ENCODE measurements at places on chromosomes 4 and X.

DNA sequence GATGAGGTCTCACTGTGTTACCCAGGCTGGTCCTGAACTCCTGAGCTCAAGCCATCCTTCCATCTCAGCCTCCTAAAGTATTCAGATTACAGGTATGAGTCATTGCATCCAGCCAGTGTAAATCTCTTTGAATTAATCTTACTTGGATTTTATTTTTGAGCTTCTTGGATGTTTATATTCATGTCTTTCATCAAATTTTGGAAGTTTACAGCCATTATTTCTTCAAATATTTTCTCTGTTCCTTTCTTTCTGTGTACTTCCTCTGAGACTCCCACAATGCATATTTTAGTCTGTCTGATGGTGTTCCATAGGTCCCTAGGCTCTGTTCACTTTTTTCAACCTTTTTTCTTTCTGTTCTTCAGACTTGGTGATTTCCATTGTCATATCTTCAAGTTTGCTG is 34.9 kb downstream of the ZCCHC13 start:
- DNase-seq: no peak

DNA sequence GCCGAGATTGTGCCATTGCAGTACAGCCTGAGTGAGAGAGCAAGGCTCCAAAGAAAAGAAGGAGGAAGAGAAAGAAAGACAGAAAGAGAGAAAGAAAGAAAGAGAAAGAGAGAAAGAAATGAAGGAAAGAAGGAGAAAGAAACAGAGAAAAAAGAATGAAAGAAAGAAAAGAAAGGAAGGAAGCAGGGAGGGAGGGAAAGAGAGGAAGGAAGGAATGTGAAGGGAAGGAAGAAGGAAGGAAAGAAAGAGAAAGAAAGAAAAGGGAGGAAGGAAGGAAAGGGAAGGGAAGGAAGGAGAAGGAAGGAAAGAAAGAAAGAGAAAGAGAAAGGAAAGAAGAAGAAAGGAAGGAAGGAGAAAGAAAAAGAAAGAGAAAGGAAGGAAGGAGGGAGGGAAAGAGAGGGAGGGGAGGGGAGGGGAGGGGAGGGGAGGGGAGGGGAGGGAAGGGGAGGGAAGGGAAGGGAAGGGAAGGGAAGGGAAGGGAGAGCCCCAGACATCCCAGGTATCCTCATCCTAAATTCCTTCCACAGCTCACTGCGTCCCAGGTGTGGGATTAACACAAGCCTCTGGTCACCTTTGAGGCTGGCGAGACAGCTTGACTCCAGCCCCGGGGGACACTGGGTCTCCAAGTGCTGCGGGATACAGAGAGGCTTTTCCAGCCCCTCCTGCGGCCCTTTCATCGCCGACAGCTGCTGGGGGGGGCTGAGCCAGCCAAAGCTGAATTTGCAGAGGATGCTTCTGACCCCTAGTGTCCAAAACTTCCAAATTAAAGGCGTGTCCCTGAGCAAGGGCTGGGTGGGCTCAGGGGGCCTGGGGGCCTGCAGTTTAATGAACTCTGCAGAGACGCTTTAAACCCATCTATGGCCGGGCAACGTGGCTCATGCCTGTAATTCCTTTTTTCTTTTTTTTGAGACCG is 24.2 kb upstream of the CSF2RA start:
- no peak for DNase-seq

GRCh38 chrX:103513067-103513466 is 6.2 kb downstream of the RAB40A start:
- DNase-seq: no peak

DNA sequence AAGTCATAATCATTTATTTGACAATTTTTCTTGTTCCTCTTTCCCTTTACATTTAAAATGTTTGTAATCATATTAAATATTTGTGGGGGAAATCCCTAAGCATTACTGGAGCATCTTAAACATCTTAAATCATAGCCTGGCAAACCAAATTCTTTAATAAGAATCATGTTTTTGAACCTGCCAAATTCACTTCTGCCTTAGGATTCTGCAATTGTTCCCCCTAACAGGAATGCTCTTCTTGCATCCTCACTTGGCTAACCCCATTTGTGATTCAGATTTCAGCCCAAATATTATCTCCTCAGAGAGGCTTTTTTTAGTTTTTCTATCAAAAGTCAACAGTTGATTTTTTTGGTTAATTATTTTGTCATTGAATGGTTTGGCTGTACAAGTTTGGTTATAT is 241.1 kb downstream of the MAPK10 start:
- no peak for DNase-seq

GRCh38 chr4:55444827-55445226 is 49.1 kb downstream of the TMEM165 start:
- no peak for DNase-seq

GRCh38 chr4:36192922-36193321 is 51.4 kb downstream of the ARAP2 start:
- no peak for DNase-seq

DNA sequence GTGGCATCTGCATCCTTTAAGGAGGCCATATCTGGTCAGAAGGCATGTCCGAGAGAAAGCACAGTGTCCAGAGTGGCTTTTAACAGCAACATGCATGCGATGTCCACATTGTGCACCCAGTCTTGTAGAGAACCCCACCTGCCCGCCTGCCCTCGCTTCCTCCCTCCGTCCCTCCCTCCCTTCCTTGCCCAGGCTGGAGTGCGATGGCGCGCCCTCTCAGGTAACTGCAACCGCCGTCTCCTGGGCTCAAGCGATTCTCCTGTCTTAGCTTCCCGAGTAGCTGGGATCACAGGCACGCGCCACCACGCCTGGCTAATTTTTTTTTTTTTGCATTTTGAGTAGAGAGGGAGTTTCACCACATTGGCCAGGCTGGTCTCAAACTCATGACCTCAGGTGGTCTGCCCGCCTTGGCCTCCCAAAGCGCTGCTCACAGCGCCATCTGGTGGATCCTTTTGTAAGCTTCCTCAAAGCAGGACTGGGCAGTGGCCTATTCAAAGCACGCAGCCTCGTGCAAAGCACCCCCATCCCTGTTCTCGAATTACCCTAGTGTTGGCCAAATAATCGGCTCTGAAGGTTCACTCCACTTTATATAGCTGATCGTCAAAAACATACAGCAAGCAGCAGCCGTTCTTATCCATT is 15.0 kb downstream of the BRCC3 start:
- DNase-seq: peak; percentile 13

- DNase-seq: no peak
These were observed 11.7 kb upstream of the HTRA3 start for GRCh38 chr4:8257854-8258253.

DNA sequence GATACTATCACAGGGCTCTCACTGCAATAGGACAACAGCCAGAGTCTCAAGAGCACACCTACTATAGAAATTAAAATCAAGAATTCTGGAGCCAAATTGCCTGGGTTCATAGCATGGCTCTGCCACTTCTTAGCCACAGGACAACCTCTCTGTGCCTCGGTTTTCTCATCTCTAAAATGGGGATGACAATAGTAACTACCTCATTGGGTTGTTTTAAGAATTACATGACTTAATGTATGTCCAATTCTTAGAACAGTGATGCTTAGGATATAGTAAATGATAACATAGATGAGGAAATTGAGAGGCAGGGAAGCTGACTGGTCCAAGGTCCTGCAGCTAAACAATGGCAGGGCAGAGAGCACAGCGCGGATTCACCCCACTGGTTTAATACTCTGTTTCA is 11.0 kb upstream of the ODAPH start:
- DNase-seq: no peak

GRCh38 chr4:71186566-71187403 is 152.0 kb upstream of the SLC4A4 start:
- no peak for DNase-seq

DNA sequence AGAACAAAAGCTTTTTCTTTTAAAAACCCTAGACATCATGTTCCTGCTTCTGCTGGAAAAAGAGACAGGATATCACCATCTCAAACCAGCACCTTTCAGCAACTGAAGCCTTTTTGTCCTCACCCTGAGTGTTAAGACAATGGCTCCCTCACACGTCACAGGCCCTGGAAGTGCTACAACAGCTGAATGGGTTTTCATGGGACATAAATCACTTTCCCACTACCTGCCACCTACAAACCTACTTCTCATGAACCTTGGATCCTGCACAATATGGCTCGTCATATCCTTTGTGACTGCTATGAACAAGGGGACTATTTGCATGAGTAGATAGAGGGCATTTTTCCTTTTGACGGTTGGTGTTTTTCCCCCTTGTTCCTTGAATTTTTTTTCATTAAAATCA is 93.6 kb downstream of the TSPAN5 start:
- DNase-seq: no peak

GRCh38 chr4:24209906-24210305 is 320.1 kb upstream of the PPARGC1A start:
- DNase-seq: no peak

- no peak for DNase-seq
These were observed 12.5 kb upstream of the RAB28 start for GRCh38 chr4:13496605-13497004.

DNA sequence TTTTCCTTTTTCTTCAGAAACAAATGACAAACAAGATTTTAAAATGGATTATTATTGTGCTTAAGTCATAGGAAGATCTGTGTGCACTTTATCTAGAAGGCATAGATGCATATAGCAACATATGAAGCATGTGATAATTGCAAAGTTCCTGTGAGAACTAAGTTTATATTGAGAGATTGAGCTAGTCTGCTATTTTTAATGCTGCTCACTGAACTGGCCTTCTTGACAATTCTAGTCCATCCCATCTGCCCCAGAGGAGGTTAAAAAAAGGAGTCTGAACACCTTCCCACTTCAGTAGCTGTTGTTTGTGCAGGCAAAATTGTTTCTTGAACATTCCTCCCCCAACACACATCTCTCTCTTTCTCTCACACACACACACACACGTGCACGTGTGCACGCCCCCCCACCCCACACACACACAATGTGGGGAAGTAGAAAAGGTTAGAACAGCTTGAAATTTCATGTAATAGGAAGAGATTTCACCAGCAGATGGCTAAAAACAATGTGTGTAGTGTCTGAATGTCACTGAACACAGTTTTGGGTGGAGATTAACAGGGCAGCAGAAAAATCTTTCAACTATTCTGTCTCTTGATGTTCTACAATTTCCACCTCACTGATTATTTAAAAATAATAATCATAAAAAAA is 108.0 kb downstream of the GPM6A start:
- no peak for DNase-seq

DNA sequence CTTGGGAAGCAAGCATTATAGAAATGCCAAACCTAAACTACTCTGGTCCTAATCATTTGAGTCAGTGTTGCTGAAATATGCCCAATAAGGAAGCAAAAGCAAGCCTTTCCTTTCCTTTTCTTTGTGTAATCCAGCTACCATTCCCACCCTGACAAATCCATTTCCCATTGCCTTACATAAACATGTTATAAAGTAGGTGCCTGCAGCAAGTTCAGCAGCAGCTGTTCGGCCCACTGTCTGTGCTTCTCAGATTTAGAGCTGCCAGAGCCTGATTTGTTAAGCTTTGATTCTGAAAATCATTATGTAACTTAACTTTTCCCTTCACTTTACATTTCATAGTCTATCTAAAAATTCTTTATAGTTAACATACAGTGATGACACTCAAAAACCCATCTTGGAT is 148.6 kb downstream of the EPHA5 start:
- no peak for DNase-seq

- DNase-seq: no peak
These were observed 109.5 kb upstream of the ADRA2C start for GRCh38 chr4:3656416-3657356.

- DNase-seq: no peak
These were observed 82.1 kb downstream of the PPP1R2C start for GRCh38 chrX:42695800-42696358.

DNA sequence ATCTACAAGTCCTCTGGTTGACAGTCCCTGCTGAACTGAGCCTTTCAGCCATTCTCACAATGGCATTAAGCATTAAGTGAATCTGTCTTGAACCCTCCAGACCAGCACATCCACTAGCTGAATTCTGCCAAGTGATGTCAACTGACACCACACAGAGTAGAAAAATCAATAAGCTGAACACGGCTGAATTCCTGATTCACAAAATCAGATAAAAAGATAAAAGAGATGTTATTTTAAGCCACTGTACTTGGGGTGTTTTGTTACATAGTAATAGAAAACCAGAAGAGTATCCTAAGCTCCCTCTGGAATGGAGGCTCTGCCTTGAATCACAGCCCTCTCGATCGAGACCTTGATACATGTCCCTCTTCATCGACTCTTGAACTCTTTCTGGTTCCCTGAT is 336.5 kb downstream of the DMD start:
- DNase-seq: no peak

DNA sequence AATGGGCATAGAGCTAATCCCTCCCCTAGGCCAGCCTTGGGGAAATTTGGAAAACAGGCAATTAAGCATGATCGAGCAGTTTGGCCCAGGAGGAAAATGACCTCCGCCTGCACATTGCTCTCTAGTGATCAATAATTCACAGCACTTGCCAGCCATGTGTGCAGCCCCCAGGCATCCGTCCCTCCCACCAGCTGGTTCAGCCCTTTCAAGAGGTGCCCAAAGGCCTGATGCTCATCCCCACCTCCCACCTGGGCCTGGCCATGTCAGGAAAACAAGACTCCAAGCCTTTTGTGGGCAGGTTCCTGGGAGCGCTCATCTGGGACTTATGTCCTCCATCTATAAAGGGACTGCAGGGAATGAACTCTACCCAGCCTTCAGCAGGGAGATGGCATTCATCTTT is 17.5 kb upstream of the PPP2R2C start:
- no peak for DNase-seq

DNA sequence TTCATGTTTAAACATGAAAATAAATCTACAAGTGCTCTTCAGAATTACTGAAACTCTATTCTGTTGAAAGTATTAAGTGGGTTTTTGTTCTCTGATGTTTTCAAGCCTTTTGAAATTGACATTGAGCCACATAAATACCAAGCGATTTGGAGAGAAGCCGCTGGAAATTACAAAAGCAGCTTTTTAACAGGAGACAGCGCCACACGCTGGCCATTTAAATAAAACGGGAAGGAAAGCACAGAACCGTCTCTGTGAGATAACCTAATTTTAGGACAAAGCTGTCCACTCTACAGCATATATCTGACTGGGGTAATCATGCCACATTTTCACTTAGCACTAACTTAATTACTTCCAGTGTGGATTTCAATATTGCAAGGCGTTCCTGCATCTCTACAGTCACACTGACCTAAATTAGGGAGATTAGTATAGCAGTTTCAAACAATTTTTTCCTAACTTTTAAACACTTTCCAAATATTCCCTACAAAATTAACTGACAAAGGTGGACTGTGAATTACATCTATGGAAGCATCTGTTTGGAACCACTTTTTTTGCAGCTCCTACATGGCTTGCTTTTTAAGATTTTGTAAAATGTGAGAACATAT is 6.8 kb upstream of the ANOS1 start:
- DNase-seq: peak; percentile 1

GRCh38 chr4:79334783-79335182 is 8.9 kb upstream of the NAA11 start:
- DNase-seq: no peak

GRCh38 chrX:79117078-79117477 is 27.4 kb upstream of the GPR174 start:
- no peak for DNase-seq

DNA sequence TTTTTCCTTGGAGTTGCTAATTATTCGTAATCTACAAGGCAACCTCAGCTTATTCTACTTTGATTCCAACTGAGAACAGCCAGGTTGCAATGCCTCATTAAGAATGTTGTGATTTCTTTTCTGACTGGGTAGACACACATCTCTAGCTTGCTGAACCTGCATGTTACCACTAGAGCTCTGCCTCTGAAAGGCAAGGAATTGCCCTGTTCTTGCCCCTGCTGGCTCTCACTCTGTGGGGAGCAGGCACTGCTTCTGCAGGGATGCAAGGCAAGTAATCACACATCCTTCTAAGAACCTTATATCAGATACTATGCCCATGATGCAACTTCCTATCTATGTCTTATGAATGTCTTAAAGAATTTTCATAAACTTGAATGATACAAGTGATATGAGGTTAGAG is 503.2 kb downstream of the PACRGL start:
- DNase-seq: no peak

Data from stimulated activated CD8-positive, alpha-beta memory T cell treated with anti-CD3 and anti-CD28 coated beads, Interleukin-4, amount 100 ng/mL, for 1 hour (primary cell).